Stimulated activated CD8-positive, alpha-beta memory T cell treated with anti-CD3 and anti-CD28 coated beads, Interleukin-7, amount 100 ng/mL, for 48 hours (primary cell): ENCODE measurements at places on chromosomes 1 and 21.

DNA sequence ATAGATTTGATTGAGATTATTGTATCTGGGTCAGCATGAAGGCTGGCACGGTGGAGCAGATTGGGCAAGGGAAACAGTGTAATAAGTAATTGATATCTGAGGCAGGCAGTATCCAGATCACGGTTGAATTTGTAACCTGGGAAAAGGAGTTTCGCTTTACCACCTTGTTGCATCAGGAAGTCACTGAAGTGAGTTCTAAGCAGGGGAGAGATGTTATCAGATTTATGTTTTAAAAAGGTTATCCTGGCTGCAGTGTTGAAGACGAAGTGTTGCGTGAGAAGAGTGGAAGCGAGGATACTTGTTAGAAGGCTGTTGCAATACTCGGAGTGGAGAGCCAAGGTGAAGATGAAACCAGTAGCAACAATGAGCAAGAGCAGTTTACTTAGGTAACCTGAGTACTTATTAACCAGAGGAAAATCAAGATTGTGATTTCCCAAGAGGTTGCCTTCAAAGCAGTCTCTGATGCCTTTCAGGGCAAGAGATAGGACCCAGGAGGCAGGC, 77.8 kb downstream of the LHX9 start:
- no peak for DNase-seq

- no peak for DNase-seq
Observed at GRCh38 chr1:61156576-61157467, 74.5 kb downstream of the NFIA start.

- no peak for DNase-seq
Observed at GRCh38 chr1:22971611-22972405, 858 bp downstream of the LACTBL1 start.

- no peak for DNase-seq
Observed at GRCh38 chr1:30407865-30408580, 315.4 kb downstream of the MATN1 start.

DNA sequence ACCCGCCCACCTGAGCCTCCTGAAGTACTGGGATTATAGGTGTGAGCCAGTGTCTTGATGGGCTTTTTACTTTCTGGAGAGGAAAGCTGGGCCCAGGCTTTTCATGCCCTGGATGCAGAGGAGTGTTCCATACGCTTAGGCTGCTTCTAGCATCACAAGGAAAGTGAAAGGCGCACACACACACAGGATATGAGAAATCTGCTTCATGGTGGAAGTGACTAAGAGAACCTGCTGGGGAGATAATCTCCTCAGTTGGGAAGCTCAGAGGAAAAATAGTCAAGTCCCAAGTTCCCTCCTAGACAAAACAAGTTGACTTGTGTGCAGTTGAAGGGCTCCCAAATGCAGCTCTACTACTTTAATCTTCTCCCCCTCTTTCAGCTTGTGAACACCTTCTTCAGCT, 2.2 kb downstream of the NUDC start:
- no peak for DNase-seq

DNA sequence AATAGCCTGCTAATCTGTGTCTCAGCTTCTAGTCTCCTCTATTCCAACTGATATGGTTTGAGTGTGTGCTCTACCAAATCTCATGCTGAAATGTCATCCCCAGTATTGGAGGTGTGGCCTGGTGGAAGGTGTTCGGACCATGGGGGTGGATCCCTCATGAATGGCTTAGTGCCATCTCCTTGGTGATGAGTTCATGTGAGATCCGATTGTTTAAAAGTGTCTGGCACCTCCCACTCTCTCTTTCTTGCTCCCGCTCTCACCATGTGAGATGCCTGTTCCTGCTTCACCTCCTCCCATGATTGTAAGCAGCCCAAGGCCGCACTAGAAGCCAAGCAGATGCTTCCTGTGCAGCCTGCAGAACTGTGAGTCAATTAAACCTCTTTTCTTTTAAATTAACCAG, 73.5 kb upstream of the CAMK1G start:
- no peak for DNase-seq

- DNase-seq, result no peak
Observed at GRCh38 chr1:100795646-100795985, 76.1 kb downstream of the VCAM1 start.

DNA sequence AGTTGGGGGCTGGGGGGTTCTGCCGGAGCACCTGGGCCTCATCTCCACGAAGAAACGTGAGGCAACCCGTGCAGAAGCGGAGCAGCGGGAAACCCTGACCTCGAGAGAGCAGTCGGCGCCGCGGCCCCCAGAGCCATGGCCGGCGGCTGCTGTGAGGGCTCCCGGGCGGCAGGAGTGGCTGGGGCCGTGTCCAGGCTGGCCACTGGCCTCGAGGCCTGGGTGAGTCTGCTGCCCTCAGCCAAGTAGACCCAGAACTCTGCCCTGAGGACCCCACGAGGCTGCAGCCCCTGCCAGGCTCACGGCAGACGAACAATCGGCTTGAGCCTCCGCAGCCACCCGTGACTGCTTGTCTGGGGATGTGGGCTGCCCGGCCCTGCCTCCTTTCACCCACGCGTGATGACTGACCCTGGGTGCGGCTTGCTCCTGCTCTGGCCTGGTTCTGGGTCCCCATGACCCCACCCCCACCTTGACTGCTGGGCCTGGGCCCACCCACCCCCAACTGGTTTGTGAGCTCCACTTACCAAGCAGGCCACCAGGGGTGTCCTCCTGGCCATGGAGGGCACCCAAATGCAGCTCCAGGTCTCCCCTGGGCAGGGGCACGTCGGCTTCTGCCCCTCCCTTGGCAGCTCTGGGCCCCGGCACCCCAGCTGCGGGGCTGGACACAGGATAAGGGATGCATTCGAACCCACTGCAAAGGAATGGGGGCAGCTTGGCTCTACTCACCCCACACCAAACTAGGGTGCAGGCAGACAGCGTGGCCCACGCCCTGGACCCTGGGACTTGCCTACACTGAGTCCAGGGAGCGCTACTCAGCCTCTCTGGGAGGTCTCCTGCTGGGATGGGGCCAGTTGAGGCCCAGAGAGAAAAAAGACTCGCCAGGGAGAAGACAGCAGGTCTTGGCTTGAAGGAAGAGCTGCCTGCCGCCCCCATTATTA, 34.2 kb downstream of the MORN1 start:
- DNase-seq, result no peak

DNA sequence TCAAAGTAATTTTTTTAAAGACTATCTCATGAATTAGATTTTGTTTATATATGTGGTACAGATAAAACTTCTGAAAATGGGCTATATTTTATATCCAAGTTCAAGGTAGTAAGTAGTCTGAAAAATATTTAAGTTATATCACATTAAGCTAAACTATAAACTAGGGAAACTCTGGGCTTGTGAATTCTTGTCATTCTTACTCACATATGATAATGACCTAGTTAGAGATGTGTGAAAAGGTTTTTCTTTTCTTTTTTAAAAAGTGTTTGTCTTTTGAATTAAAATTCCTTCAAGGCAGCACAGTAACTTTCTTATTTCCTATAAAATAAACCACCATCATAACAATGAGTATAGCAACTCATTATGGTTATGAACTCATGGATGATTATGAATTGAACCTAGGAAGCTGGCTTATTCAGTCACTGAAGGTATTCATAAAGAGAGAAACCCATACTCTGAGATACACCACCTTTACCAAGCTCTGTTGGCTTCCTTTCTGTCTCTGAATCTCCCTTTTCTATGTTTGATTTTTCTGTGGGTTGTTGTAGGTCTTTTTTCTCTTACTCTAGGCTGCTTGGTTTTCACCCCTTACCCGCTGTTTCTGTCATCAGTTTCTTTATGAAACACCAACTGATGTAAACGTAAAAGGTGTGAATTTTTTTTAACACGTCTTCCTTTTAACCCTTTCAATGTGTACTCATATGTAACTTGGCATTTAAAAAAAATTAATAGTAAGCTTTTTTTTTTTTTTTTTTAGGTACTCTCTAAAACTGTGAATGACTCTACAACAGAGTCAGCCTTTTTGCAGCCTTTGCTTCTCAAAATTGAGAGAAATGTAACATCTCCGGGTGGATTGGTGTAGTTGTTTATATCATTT, 25.2 kb downstream of the IL12RB2 start:
- no peak for DNase-seq

DNA sequence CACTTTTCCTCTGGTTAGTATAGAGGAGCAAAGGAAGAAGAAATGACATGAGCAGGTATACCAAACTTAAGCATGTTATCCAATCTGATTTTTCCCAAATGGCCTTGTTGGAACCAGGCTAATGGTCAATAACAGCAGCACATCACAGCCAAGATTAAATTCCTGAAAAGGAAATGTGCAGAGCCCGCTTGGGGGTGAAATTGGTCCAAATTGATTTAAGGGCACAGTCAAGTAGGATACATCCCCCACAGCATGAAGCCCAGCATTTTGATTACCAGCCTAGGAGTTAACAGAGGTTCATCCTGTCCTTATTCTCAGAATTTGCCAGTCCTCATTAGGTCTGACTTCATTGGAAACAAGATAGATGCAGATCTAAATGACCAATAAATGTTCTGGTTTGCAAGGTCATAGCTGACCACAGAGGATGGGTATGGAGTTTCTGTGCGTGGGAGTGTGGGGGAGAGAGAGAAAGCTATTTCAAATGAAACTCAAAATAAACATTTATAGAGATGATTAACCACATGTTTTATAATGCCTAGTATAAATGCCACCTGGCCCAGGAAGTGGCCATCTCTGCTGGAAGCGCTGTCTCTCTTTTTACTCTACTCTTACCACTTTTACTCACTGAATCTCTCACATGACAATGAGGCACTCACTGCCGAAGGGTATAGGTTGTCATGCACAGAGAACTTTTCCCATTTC, 38.7 kb downstream of the RGS5 start:
- no peak for DNase-seq

DNA sequence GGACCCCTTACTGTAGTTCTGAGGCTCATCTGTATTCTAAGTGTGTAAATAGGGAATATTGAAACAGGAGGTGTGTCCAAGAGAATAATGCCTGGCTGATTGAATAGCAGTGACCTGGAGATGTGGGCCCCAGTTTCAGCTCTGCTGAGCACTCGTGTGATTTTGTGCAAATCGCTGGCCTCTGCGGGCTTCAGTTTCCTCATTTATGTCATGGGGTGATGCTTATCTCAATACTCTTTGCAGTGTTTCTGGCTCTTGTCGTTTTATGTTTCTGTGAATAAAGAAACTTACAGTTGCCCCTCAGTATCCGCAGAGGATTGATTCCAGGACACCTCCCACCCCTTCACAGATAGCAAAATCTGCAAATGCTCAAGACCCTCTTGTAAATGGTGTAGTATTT, 5.0 kb downstream of the COG2 start:
- DNase-seq, result no peak

DNA sequence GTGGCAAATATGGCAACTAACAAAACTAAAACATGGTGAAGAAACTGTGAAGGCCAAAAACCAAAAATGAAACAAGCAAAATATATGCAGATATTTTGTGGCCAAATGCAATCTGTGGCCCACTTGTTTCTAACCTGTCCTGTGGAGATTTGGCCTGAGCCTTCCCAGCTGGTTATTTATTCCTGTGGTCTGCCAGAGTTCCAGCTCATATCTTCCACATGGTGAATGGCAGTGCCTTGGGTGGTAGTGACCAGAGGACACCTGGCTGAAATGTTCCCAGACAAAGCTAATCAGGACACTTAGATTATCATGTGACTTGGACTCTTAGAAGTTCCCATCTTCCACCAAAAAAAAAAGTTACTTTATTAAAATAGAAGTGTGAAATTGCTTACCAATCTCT, 39.7 kb downstream of the RNASEL start:
- no peak for DNase-seq

DNA sequence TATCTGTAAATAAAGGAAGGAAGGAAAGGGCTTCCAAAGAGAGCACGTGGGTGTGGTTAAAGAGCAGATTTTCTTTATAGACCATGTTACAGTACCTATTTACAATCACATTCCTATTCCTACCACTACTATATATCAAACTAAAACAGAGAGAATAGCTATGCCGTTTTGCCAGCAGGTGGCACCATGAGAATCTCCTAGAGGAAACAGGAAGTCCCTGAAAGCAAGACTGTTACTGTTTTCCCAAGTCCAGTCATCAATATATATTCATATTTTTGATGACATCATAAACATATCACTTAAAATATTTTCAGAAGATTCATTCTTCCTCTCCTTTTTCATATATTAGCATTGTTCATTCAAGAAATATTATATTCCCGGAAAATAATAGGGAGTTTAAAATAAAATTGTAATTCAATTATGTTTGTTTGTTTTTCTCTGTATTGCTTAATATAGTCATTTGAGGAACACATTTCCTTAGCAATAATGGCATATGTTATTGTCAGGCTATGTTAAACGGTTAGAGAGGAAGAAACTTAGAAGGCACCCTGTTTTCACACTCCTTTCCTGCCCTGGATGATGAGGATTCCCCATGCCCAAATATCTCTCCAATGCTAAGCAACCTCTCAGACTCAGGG, 6.6 kb downstream of the CCDC190 start:
- DNase-seq, result peak; percentile 21

DNA sequence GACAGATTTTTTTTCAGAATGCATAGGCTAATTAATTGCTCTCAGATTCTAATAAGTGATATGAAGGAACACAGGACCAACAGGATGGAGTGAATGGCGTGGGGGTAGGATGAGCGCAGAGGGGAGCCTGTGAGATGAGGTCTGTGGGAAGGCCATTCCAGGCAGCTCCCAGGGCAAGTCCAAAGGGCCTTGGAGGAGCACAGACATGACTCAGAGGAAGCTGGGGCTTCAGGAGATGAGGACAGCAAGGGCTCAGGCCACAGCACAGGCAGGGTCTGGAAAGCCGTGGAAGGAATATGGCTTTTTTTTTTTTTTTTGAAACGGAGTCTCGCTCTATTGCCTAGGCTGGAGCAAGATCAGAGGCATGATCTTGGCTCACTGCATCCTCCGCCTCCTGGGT, 35.1 kb downstream of the FMN2 start:
- DNase-seq, result no peak

DNA sequence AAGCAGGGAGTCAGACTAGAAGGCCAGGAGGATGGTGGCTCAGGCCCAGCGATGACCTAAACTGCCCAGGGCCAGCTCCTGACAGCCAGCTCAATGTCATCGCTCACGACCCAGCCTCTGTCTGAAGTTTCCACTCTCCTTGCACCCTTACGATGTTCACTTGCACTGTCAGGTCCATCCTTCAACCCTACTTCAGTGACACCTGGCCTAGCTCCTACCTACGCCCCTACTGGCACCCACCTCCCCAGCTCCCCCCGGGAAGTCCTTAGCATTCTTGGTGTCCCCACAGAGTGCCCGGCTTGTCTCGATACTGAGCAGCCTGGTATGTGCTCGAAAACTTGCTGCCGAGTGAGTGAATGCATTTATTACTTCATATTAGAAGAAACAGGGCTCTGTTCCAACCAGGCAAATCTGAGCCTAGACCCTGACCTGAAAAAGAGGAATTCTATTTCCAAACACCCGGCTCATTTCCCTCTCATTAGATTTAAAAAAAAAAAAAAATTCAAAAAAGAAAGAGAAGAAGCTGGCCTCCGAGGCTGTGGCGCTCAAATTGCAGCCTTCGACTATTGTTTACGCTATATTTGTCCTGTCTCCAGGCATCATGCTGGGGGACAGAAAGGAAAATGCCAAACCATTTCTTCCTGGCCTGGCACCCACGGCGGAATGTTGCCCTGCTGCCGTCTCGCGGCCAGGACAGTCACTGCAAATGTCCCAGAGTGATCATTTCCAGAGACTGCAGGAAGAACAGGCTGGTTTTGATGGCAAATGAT, 29.8 kb upstream of the LRRC38 start:
- no peak for DNase-seq
